Kidney epithelial cell (primary cell): ENCODE measurements at places on chromosomes 12 and 14. TPM values are rescaled to one million over a fixed set of nuclear protein-coding genes. Genes with fewer than 3 reads are reported as not detected.
A peak's percentile ranks its signal among the peaks of the same experiment; 100 is the strongest.

The HOXC6 gene
- 1.1 and 1.8 TPM in 2 replicates for total RNA-seq

DNA sequence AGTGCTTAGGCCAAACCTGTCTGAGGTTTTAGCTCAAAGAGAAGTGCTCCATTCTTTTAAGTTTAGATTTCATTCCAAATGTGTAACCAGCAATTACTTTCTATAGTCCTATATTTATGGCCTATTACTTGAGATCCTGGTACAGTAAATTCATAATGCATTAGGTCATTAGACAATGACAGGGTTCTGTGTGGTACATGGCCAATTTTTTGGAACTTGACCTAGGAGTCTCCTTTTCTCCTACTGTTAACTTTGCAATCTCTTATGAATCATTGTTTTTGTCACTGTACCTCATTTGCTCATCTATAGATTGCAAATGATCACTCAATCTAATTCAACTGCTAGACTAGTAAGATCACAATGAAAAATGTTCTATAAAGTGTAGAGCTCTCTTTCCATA, 136.7 kb downstream of the PDE3A start:
- DNase-seq, result no peak

The ZFYVE26 gene
- 26.2 and 30.8 TPM in 2 replicates for total RNA-seq

The SOAT2 gene
- total RNA-seq, result 0.07 TPM in 1 of 2 replicates, not detected in the other

- DNase-seq, result no peak
Measured at GRCh38 chr12:108589028-108589839, 8.7 kb downstream of the TMEM119 start.

GRCh38 chr14:21048638-21049037, 6.5 kb downstream of the RNASE7 start:
- no peak for DNase-seq

GRCh38 chr14:73774671-73775070, 60.5 kb upstream of the PNMA1 start:
- no peak for DNase-seq

GRCh38 chr14:24632336-24632735, 1.7 kb downstream of the GZMB start:
- DNase-seq, result no peak

DNA sequence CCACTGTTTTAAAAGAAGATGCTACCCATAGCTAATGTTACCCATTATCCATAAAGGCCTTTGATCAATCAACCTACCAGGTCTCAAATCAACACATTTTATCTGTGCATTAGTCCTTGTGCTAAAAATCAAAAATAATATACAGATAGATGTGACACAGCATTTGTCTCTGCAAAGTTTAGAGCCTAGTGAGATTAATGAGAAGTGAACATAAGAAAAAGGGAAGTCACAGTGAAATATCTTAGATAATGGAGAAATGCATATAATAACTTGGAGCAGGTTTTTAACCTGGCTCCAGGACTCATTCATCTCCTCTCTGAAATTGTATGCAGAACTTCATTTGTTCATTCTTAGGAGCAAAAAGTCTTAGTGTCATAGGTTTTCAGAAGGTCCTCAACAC, 7.2 kb downstream of the PDE3A start:
- DNase-seq, result no peak

GRCh38 chr14:68692216-68692615, 100.7 kb downstream of the ZFP36L1 start:
- DNase-seq, result no peak

DNA sequence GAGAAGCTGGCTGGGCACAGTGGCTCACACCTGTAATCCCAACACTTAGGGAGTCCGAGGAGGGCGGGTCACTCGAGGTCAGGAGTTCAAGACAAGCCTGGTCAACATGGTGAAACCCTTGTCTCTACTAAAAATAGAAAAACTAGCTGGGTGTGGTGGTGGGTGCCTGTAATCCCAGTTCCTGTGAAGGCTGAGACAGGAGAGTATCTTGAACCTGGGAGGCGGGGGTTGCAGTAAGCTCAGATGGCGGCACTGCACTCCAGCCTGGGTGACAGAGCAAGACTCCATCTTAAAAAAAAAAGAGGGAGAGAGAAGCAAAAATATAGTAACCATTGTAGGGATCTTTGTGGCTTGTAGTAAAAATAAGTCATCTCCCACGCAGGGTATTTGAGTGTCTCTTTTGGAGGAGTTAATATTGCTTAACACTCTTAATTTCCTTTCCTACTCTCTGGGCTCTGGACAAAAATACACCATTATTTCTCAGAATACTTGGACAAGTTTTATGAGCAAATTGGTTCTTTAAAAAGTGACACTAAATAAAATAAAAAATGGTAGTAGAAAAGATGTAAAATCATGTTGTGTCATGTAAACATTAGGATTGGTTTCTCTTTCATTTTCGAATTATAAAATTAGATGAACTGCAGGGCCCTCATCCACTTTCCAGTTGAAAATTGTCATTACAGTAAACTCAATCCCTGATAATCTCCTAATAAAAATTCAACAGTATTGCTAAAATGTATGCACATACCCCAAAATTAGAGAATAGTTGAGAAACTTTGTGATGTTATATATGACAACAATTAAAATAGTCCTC, 61.1 kb upstream of the C12orf71 start:
- DNase-seq, result no peak

- DNase-seq, result no peak
Measured at GRCh38 chr12:102232446-102232845, 34.8 kb upstream of the PMCH start.

GRCh38 chr12:19530637-19531023, 91.3 kb downstream of the AEBP2 start:
- DNase-seq, result no peak

DNA sequence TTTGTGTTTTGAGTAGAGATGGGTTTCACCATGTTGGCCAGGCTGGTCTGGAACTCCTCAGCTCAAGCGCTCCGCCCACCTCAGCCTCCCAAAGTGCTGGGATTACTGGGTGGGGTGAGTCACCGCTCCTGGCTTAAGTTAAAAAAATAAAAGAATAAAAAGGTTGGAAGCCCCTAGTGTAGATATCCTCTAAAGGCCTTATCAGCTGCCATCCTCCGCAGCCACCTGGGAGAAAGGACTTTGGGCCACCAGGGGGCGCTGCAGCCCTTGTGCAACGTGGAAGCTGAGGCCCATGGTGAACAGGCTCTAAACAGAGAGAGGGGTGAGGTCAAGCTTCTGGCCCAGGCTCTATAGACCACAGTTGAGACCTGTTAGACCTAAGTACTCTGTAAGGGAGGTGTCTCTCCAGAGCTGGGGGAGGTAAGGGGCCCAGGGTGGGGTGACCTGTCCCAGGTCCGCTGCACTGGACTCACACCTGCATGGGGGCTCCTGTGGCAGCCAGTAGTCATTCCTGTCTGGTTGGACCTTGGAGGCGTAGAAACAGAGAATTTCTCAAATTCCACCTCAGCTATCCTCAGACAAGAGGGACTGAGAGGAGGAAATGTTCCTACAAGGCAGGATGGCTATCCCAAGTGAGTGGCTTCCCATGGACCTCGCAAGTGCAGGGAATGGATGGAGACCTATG, 14.0 kb upstream of the RACGAP1 start:
- no peak for DNase-seq

DNA sequence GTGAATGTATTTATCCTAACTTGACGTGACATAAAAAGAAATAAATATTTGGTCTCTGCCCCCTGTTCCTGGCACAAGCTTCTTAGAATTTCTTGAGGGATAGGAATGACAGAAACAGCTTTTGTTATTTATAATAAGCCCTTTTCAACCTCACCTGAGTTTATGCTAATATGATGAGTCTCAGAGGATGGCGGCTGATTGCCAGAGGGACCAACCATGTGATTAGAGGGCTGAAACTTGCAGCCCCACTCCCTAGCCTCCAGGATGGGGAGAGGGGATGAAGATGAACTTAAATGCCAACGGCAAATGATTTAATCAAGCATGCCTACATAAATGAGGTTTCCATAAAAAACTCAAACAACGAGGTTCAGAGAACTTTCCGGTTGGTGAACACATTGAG, 42.9 kb downstream of the DNAI7 start:
- DNase-seq, result no peak

DNA sequence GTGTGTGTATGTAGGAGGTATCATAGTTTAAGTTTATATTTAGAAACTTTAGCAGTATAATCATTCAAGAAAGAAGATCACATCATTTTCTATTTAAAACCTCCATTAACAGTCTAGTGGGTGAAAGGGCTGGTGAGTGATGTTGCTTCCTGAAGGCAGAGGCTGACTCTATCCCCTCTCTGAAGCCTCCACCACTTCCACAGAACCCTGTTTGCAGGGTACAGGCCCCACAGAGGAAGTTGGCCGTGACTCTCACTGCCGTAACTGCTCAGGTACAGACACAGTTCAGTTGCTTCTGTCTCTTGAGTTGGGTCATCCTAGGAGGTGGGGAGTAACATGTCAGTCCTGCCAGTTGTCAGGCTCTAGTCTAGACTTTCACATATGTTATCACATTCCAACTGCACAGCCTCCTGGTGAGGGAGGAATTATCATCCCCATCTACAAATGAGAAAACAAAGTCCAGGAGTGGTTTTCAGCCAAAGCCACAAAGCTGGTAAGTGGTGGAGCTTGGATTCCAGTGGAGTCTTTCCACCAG, 31.5 kb downstream of the CFL2 start:
- DNase-seq, result no peak

- no peak for DNase-seq
Measured at GRCh38 chr12:53431187-53431586, 7.5 kb downstream of the AMHR2 start.

- DNase-seq, result no peak
Measured at GRCh38 chr14:57845802-57846531, 19.9 kb downstream of the SLC35F4 start.

The CCDC92 gene
- total RNA-seq, result 30.8 and 43.0 TPM in 2 replicates

DNA sequence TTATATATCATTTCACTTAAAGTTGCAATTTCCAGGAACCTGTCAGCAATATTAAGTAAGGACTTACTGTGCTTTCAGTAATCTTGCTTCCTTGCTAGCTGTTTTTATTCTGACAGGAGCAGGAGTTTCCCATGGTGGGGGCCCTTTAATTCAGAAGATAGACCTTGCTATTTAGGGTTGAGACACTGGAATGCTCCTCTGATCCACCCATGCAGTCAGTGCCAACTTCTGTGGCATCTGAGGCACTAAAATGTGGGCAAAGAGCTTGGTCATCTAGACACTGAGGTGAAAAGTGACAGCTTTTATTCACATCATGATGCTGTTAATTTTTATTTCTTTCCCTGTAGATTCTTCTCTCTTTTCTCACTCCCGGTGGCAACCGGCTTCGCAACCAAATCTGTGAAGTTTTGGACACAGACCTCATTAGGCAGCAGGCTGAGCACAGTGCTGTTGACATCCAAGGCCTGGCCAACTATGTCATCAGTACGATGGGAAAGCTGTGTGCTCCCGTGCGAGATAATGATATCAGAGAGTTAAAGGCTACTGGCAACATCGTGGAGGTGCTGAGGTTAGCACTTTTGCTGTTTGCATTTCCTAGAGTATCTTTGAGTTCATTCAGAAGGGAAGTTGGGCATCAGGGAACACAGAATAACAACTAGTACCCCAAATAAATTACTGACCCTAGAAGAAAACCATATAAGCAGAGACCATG, 18.8 kb downstream of the TCP11L2 start:
- no peak for DNase-seq

The KCNA1 gene
- total RNA-seq, result under 0.01 TPM in 1 of 2 replicates, not detected in the other

The FOXM1 gene
- total RNA-seq, result 12.2 and 14.3 TPM in 2 replicates

The NEMP1 gene
- 6.1 and 7.9 TPM in 2 replicates for total RNA-seq

The RAB21 gene
- 28.5 and 31.0 TPM in 2 replicates for total RNA-seq

DNA sequence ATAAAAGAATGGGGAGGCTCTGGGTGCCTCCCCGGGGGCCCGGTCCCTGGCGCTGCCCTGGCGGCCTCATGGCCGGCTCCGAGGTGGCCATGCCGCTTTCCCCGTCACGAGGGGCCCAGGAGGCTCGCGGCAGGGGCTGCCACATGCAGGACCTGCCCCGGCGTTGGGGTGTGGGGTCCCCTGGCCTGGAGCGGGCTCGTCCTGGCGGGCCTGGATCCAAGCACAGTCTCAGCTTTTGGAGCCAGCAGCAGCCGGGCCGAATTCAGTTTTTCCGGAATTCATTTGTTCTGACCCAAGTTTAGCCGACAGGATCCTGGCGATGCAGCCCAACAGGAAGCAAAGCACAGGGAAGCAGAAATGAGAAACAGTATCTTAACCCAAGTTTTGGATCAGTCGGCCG, 26.4 kb upstream of the AEBP2 start:
- no peak for DNase-seq

DNA sequence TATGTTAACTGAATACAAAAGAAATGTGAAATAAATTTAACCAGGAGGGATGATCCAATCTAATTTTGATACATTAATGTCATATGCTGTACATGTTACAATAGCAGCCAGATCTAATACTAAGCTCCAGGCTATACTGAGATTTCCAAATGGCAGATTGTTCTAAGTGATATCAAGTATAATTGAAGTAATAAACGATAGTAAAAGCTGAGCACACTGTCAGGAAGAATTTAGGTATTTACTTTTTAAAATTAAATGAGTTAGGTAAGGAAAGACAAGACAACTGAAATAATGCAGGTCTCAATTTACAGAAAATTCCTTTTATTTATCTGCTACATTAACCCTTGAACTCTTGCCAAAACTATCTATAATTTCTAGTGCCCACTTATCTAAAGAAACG, 39.9 kb downstream of the INSM2 start:
- no peak for DNase-seq

GRCh38 chr12:74999474-74999873, 210.2 kb downstream of the KCNC2 start:
- no peak for DNase-seq

DNA sequence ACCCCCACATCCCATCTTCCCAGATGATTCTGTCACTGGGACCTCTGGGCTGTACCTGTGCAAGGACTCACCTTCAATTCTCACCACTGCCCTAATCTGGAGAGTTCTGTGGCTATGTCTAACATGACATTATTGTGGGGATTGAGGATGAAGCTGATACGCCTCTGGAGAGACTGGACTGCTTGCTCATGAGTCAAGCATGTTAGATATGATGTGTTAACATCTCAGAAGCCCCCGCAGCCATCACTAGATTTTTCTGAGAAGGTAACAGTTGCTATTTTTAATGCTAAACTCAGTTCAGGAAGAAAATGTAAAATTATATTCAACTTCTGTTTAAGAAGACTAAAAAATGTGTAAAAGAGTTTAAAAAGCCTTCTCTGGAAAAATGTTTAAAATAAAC, 25.7 kb downstream of the JKAMP start:
- DNase-seq, result no peak

GRCh38 chr12:133233993-133234564, 1.6 kb downstream of the ANHX start:
- DNase-seq, result no peak

The TMCC3 gene
- 22.8 and 24.1 TPM in 2 replicates for total RNA-seq

- DNase-seq, result no peak
Measured at GRCh38 chr12:57097554-57097835, 8.6 kb downstream of the NAB2 start.

GRCh38 chr14:26730929-26731618, 133.2 kb upstream of the NOVA1 start:
- no peak for DNase-seq

GRCh38 chr12:124594851-124595250, 27.4 kb upstream of the NCOR2 start:
- no peak for DNase-seq

The FAM90A1 gene
- total RNA-seq, result 0.63 and 1.1 TPM in 2 replicates

- peak; percentile 89 for DNase-seq
Measured at GRCh38 chr14:68468437-68469207, 324.2 kb downstream of the ZFP36L1 start.
